ENCODE measurements at places on chromosomes 6 and 20.

DNA sequence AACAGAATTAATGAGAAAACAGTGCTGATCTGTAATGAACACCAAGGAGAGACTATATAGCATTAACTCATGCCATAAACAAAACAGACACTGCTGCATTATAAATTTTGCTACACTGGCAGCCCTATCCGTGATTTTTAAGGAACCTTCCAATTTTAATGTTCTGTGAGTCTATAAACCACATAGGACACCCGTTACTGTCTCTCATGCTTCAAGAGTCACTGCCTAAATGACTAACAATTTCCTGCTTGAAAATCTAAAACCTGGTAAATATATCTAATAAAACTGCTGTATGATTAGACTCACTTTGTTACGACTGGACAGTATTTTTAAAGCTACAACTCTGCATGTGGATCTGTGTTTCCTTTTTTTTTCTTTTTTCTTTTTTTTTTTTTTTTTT, 8.7 kb downstream of the CHD6 start:
- DNase-seq = no peak

GRCh38 chr6:29552512-29553051, 7.0 kb downstream of the UBD start:
- DNase-seq = no peak

GRCh38 chr6:9523462-9523861, 891.4 kb downstream of the TFAP2A start:
- no peak for DNase-seq

DNA sequence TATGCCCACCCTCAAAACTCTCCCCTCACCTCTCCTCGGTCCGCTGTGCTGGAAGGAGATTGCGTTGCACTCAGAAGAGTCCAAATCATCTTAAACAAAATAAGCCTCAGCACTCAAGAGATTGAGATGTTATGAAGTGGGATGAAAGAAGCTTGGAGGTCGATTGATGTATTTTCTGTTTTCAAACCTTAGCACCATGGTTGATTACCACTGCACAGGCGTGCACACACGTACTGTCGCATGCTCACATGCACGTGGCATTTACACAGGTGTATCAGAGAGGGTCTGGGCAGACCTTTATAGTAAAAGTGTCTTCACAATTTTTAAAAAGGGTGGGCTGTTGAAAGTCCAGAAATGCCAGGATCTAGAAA, 612 bp upstream of the AGPAT4 start:
- DNase-seq = peak; percentile 50

GRCh38 chr6:46898006-46898405, 23.7 kb downstream of the ADGRF5 start:
- no peak for DNase-seq

GRCh38 chr6:14384175-14384949, 266.8 kb downstream of the CD83 start:
- peak; percentile 100 for DNase-seq

DNA sequence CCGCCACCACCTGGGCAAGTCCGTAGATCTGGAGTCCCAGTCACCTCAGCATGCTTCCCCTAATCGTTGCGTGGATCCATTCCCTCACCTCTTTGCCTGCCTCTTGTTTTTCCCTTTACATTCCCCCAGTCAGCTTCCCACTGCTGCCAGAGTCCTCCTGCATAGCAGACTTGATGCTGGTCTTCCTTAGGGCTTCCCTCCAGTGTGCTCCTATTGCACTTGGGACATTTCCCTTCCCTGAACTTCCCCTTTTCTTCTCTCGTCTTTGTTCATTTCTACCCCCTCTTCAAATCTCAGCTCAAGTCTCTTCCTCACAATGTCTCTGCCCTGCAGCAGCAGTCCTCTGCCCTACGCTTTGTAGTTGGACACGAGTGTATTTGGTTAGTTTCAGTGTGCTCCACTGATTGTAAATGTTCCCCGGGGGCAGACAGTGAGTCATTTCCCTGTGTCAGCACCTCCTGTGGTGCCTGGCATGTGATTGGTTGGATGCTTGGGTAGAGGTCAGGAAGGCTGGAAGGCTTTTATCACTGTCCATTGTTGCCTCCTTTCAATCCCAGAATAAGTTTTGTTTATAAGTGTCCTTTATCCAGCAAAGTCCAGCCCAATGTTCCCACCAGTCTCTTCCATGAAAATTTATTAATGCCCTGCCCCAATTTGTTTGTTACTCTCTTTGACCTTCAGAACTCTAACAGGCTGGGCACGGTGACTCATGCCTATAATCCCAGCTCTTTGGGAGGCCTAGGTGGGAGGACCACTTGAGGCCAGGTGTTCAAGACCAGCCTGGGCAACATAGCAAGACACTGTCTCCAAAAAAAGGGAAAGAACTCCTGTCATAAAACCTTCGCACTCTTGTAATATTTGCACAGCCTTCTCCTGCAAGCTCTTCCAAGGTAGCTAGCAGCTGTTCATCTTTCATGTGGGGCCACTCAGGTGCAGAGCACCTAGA, 38.3 kb downstream of the FAM120B start:
- no peak for DNase-seq

DNA sequence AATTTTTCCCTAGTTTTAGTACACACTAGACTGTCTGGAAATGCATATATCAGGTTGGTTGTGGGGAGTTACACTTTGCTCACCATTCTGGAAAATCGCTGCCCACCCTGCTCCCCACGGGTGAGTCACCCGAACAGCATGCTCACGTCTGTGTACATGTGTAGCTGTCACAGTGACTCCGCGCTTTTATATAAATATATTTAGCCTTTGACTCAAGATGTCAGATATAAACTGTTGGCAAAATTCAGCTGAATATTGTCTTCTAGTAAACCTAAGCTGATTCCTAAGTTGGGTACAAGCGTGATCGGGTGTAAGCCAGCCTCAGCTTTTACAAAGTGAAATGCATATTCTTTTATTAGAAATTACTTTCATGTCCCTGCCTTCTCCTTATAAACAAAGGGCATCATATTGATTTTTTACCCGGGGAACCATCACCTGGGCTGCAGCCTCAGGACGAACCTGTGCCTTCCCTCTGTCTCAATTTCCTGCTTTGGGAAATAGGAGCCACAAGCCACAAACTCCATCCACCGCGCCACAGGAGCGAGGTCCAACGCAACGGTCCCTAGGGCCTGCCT, 4.3 kb downstream of the SDCBP2 start:
- no peak for DNase-seq

DNA sequence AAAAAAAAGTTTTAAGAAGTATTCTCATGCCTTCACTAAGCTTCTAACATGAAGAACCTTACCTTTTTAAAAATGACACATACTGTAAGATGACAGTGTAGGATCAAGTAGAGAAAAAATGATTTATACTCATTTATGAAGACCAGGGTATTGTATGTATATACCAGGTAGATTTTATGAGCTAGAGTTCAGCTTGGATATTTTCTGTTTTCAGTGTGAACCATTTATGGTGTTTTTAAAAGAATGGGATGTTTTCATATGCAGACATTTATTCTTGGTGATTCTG, 24.4 kb downstream of the DUSP22 start:
- DNase-seq = no peak

GRCh38 chr20:50196248-50196647, 5.6 kb downstream of the CEBPB start:
- no peak for DNase-seq

GRCh38 chr6:132931936-132932514, 117.7 kb downstream of the RPS12 start:
- DNase-seq = no peak
